ENCODE measurements at places on chromosomes 4 and X. TPM values are rescaled to one million over a fixed set of nuclear protein-coding genes. Genes with fewer than 3 reads are reported as not detected.
A peak's percentile ranks its signal among the peaks of the same experiment; 100 is the strongest.

DNA sequence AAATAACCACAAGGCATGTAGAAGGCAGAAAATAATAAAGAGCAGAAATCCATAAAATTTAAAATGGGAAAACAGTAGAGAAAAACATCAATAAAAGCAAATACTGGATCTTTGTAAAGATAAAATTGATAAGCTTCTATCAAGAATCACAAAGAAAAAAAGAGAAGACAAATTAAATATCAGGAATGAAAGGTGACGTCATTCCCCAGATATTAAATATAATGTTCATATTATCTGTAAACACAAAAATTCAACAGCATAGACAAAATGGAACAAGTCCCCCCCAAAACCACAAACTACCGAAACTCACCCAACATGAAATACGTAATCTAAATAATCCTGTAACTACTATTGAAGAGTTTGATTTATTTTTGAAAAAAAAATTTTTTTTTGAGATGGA, 30.5 kb upstream of the FAM120C start:
- no peak for DNase-seq

GRCh38 chr4:60443068-60443467, 757.1 kb upstream of the ADGRL3 start:
- DNase-seq: no peak

- no peak for DNase-seq
Measured at GRCh38 chr4:187603093-187604025, 392.2 kb upstream of the ZFP42 start.

The CT55 gene
- polyA plus RNA-seq: not detected

DNA sequence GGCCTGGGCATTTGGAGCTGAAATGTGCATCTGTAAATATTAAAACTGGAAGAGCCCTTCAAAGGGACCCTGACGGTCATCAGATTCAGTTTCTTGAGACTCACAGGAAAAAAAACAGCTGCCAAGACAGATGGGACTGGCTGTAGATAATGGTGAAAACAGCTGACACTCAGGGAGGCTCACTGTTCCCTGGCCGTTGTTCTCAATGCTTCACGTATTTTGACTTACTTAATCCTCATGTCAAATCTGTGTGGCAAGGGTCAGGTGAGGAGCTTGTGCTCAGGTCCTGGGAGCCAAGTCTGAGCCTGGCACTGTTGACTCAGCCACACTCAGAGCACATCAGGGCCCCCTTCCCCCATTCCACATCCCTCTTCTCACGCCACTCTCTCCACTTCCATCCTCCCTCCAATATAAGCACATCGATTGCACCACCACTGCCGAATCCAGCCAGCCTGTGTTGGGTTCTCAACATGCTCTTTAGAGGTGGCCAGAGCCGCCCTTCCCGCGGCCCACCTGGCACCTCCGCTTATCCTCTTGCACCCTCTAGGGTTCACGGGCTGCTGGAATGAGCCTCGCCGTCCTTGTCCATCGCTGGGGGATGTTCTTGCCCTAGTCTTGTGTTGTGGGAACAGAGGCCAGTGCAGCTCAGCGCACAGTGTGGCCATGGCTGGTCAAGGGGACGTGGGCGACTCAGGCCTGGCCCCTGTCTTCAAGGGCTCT, 40.1 kb downstream of the EVC start:
- DNase-seq: no peak

The TCP11X2 gene
- polyA plus RNA-seq: not detected

- DNase-seq: no peak
Measured at GRCh38 chr4:89031272-89031671, 25.7 kb downstream of the FAM13A start.

The BANK1 gene
- polyA plus RNA-seq: 0.67 TPM

- DNase-seq: peak; percentile 69
Measured at GRCh38 chr4:85968945-85969819, 390.7 kb downstream of the MAPK10 start.
